Spleen (tissue), 13 donors: ENCODE measurements at places on chromosomes 11 and 22. TPM values are rescaled to one million over a fixed set of nuclear protein-coding genes. Genes with fewer than 3 reads are reported as not detected.

RPL3 gene
- total RNA-seq: 1,648 TPM

DEAF1 gene
- total RNA-seq: 28.3 TPM

GRCh38 chr22:35008213-35008612 lies 57.7 kb upstream of the ISX start:
- H3K4me1 ChIP-seq: no peaks in the 10 kb centered on the region
- H3K27me3 ChIP-seq: no peaks in the 10 kb centered on the region
- H3K4me3 ChIP-seq: no peak overlapping the region
- H3K27ac ChIP-seq: no peak overlapping the region
- no peaks in the 10 kb centered on the region for H3K36me3 ChIP-seq

DNA sequence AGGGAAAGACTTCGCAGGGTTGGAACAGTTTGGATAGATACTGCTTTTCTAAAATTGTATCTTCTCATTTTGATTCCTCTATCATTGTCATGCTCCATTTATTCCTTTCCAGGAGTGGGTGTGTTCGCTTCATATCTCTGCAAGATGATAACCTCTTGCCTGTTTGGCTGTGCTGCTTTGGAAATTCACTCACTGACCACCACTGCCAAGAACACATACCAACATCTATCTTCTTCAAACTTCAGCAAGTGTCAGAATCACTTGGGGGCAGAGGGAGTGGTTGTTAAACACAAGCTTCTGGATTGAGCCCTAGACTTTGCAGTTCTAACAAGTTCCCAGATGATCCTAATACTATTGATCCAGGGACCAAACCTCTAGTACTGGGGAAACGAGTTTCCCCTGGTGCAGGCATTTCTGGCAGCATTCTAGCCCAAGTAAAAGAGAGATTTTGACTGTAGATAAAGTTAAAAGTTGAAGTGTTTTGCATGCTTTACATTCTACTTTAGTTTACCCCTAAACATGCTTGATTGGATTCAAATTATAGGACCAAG lies 11.5 kb upstream of the DKK3 start:
- DNase-seq: no peak
- no peaks in the 10 kb centered on the region for H3K36me3 ChIP-seq
- H3K4me1 ChIP-seq: no peaks in the 10 kb centered on the region
- H3K4me3 ChIP-seq: no peak overlapping the region
- no peak overlapping the region for H3K27ac ChIP-seq

DNA sequence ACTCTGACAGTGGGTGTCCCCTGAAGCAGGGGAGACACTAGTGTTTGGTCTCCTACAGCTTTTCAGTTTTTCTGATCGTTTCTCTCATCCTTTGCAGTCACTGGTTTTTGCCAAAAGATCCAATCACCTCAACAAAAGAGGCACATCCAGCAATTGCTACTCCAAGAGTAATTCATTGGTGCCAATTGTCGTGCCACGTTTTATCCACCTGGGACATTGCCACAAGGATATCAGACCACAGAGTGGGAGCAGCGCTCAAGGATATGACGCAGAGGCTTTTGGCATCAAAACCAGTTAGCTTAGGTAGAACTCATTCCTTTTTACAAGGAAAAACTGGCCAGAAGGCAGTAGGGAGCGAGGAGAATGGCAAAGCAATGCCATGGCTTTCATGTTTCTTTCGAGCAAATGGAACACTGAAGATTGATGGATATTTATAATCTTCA lies 40.9 kb upstream of the BLID start:
- no peaks in the 10 kb centered on the region for H3K27me3 ChIP-seq
- H3K36me3 ChIP-seq: no peaks in the 10 kb centered on the region
- H3K4me1 ChIP-seq: peaks cover 3% of the 10 kb centered on the region
- no peak overlapping the region for H3K27ac ChIP-seq
